Keratinocyte (primary cell): ENCODE measurements at places on chromosomes 7 and 10. TPM values are rescaled to one million over a fixed set of nuclear protein-coding genes. Genes with fewer than 3 reads are reported as not detected.

Gene FOXP2
- 0.85 to 1.4 TPM (median 0.98 TPM) in 3 replicates for polyA plus RNA-seq

DNA sequence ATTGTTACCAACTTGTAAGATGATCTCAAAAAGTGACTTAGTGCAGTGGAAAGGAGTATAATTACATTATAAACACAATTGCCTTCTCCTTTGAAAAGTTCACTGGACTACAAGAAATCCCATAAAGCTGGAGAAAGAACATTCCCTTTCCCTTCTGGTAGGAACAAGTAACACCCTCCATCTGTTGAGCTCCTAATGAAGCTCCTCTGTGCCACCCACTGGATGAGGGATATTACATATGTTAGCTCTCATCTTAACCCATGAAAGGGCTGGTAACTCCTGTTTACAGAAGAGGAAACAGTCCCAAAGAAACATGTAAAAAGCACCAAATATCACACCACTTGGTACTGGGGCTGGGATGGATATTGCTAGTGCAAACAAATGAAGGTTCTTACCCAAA, 8.1 kb downstream of the PGAM1 start:
- no peak for DNase-seq

DNA sequence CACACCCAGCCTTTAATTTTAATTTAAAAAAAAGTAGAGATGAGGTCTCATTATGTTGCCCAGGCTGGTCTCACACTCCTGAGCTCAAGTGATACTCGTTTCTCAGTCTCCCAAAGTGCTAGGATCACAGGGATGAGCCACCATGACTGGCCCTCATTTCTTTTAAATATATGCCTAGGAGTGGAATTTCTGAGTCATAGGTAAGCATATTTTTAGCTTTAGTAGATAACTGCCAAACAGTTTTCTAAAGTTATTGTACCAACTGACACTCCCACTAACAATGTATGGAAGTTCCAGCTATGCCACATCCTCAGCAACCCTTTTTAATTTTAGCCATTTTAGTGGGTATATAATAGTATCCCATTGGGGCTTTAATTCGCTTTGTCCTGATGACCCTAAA, 13.8 kb upstream of the PPIF start:
- DNase-seq: no peak

- DNase-seq: no peak
Measured at GRCh38 chr7:44212581-44213184, 11.9 kb downstream of the YKT6 start.

DNA sequence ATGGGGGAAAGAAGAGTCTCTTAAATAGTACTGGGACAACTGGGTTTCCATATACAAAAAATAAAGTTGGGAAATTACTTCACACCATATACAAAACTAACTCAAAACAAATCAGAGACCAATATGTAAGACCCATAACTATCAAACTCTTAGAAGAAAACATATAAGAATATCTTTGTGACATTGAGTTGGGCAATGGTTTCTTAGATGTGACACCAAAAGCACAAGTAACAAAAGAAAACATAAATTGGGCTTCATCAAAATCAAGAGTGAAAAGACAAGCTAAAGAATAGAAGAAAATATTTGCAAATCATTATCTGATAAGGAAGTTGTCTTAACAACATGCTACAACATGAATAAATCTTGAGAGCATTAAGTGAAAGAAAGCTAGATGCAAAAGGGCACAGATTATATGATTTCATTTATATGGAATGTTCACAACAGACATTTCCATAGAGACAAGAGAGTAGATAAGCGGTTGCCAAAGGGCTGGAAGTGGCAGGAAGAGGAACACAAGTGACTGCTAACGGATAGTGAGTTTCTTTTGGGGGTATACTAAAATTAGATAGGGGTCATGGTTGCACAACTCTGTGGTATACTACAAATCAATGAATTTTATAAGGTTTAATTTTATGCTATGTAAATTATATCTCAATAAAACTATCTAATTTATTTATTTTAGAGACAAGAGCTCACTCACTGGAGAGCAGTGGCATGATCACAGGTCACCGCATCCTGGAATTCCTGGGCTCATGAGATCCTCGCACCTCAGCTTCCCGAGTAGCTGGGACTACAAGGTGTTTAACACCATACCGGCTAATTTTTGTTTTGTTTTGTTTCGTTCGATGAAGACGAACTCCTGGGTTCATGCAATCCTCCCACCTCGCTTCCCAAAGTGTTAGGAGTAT, 35.4 kb downstream of the JMJD1C start:
- peak; percentile 15 for DNase-seq

Gene OR2A7
- 3.6 to 5.5 TPM (median 5.5 TPM) in 3 replicates for polyA plus RNA-seq

GRCh38 chr7:54917613-54918391, 101.0 kb upstream of the EGFR start:
- DNase-seq: no peak

Gene UBN2
- 1.8 to 3.0 TPM (median 2.4 TPM) in 3 replicates for polyA plus RNA-seq

DNA sequence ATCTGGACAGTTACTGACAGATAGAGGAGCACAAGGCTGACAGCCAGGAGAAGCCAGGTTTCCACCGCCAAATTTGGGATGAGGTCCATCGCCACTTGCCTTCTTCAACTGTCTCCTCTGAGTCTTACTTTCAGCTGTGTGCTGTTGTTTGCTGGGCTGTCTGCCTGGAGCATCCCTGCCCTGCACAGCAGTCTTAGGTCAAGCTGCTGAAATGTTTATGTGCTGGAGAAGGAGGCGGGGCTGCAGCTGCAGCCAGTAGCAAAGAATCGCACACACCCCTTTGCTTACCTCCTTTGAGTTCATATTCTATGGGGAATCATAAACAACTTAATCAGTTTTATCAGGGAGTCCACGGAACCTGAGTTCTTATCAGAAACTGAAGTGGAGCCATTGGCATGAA, 20.1 kb upstream of the CYP3A5 start:
- DNase-seq: no peak

DNA sequence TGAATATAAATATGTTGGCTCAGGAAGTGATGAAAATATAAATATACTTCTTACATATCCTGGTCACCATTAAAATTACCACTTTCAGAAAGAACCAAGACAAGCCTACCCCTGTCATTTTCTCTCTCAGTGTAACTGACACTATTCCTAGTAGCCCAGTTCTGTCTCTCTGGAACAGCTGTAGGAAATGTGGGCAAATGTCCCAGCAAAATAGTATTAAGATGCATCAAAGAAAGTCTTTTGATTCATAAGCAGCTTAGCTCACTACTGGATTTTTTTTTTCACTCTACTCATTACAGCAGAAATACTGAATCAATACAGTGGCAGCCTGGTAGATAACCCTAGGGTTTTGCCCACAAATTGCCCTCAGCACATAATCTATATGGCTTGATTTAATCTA, 290.9 kb downstream of the DNAJB9 start:
- DNase-seq: no peak

- DNase-seq: no peak
Measured at GRCh38 chr7:84125654-84126053, 68.9 kb downstream of the SEMA3A start.

GRCh38 chr10:45557275-45557905, 115.2 kb downstream of the ZFAND4 start:
- DNase-seq: no peak

Gene MNX1
- 0.02 TPM in 1 of 3 replicates, not detected in the others for polyA plus RNA-seq

- DNase-seq: no peak
Measured at GRCh38 chr10:23069019-23069815, 26.2 kb upstream of the MSRB2 start.

Gene AOC1
- polyA plus RNA-seq: not detected in 3 replicates

Gene KLHDC10
- 17.3 to 22.7 TPM (median 20.3 TPM) in 3 replicates for polyA plus RNA-seq

Gene CRHR2
- not detected in 3 replicates for polyA plus RNA-seq

GRCh38 chr10:13441476-13441875, 87.3 kb downstream of the BEND7 start:
- no peak for DNase-seq

DNA sequence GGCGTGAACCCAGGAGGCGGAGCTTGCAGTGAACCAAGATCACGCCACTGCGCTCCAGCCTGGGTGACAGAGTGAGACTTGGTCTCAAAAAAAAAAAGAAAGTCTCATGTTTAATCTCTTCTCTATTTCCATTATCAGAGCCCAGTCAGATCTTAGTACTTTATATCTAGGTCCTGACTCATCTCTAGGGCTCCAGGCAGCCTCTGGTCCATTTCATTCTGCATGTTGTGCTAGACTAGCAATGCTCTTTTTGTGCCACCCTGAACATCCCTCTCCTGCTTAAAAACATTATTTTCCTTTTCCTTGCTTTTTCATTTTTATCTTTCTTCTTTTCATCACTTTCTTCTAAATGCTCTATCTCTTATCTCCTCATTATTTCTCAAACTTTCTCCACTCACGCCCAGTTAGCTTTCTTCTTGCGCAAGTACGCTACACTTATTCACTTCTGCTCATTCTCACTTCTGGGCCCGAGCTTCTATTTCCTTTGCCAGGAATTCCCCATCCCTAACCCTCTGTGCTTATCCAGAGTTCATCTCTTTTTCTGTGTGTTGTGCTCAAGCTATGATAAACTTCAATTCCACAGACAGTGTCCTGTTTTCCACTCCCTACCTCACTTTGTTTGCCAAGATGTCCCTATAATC, 63.9 kb downstream of the BTAF1 start:
- no peak for DNase-seq

GRCh38 chr10:13969792-13970140, 361.0 kb downstream of the FRMD4A start:
- DNase-seq: no peak

GRCh38 chr10:49783645-49784044, 21.5 kb upstream of the OGDHL start:
- no peak for DNase-seq

Gene FFAR4
- not detected in 3 replicates for polyA plus RNA-seq

GRCh38 chr7:34096777-34097176, 191.4 kb downstream of the BMPER start:
- DNase-seq: no peak

Gene MMRN2
- 11.7 to 13.9 TPM (median 13.8 TPM) in 3 replicates for polyA plus RNA-seq

Gene XRCC2
- polyA plus RNA-seq: 0.86 to 3.8 TPM (median 2.0 TPM) in 3 replicates

DNA sequence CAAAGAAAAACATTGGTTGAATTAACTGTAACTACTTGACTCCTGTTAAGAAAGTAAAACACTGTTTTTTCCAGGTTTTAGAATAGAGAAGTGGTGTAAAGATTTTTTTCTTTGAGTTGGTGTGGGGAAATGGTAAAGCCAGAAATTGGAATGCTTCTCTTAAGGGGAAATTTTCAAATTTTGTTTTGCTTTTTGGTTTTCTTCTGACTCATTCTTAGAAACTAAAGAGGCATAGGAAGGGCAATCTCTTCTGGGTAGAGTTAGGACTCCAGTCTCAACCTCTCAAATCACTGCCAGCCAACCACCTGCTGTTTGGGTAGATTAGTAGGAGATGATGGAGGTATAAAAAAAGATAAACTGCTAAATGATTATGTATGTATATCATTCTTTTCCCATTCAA, 47.7 kb upstream of the STRIP2 start:
- no peak for DNase-seq

Gene ZNF736
- 3.9 to 8.3 TPM (median 8.2 TPM) in 3 replicates for polyA plus RNA-seq

Gene HSPA12A
- 5.4 to 8.5 TPM (median 8.1 TPM) in 3 replicates for polyA plus RNA-seq

DNA sequence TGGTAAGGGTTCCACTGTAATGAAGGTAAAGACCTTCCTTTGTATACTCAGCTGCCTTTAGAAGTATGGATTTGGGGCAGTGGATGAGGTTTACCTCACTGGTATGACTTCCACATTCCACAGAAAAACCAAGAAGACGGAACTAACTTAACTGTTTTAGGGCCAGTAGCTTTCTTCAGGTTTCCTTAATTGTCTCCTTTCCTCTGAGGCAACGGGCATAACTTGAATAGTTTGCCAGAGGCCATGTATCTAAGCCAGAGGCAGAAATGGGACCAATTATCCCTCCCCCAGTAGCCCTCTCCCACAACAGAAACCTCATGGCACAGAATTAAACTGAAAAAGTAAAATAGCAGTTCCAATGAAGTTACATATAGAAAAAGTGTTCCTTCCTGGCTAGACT, 281.7 kb downstream of the PHTF2 start:
- no peak for DNase-seq

Gene TRIM74
- polyA plus RNA-seq: 0.03 to 0.19 TPM in 2 of 3 replicates, not detected in the other

DNA sequence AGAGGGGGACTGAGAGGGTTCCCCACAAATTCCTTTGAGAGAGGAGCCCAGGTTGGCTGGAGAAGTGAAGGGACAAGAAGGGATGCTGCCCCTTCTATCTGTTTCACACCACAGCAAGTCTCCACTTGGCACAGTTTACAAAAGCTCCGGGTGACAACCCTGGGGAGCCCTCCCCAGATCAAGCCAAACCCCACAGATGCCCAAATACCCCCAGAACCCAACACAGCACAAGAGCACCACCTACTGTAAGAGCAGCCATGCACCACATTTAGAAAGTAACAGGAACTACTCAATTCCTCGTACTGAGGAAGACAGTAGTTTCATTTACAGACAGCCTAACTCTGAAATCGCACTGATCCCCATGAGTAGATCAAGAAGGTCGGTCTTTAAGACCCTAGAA, 67.8 kb upstream of the ATP6V0A4 start:
- no peak for DNase-seq

DNA sequence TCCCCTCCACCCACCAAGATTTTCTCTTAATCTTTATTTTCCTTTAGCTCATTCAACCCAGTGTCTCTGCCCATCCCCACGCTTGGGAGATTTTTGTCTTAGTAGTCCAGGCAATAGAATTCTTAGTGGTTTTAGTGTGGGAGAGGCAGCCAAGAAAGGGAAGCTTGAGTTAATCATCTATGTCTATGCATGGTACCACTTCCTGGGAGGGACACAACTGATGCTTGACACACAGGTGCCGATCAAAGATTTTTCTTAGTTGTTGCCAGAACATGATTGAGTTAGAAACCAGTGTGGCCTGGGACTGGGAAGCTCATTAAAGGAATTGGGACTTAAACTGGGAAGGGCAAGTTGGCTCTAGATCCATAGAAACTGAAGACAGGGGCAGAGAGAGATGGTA, 3.1 kb downstream of the STRA8 start:
- no peak for DNase-seq

- no peak for DNase-seq
Measured at GRCh38 chr10:48929413-48929990, 10.1 kb downstream of the LRRC18 start.

DNA sequence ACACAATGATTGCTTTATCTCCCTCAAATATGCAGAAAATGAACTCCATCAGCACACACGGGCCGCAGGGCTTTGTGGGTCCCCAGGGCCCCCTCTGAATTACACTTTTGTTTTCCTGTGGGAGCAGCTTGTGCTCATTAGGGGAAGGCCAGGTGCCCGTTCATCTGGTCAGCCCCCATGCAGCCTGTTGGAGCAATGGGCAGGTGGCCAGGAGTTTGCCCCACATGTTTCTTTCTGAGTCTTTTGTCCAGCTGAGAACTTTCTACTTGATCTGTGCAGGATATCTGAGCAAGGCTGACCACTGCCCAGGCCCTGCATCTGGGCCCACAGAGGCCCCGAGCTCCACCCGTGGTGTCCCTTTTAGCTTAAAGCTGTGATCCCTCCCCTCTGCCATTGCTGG, 105.3 kb upstream of the FAM20C start:
- no peak for DNase-seq

Gene PGAM2
- not detected in 3 replicates for polyA plus RNA-seq

DNA sequence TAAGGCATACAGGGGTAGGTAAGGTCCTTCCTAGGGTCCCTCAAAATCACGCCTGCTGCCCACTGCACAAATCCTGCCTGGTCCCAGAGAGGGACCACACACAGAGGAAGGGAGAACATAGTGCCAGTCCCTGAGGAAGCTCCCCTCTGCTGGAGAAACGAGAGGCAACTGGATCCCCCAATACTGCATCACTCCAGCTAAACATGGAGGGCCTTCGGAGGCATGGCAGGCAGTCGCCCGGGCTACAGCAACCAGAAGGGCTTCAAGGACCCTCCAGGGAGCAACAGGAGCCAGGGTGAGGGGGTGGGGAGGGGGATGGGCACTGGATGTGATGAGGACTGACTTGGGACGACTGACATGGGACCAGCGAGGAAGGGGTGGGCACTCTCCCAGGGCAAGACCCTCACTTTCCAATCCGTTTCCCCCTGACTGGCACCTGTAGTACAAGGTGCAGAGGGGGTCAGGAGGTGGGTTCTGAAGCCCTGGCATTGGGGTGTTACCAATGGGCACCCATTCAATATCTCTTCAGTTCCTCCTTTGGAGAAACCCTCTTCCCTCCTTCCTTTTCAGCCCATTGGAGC, 21.7 kb downstream of the DDIT4 start:
- DNase-seq: no peak
